ENCODE measurements at places on chromosomes 1 and 21.

- no peak for DNase-seq
These were observed 24.0 kb upstream of the C1orf21 start for GRCh38 chr1:184362876-184363275.

GRCh38 chr1:229886636-229887035 lies 180.4 kb upstream of the GALNT2 start:
- no peak for DNase-seq

DNA sequence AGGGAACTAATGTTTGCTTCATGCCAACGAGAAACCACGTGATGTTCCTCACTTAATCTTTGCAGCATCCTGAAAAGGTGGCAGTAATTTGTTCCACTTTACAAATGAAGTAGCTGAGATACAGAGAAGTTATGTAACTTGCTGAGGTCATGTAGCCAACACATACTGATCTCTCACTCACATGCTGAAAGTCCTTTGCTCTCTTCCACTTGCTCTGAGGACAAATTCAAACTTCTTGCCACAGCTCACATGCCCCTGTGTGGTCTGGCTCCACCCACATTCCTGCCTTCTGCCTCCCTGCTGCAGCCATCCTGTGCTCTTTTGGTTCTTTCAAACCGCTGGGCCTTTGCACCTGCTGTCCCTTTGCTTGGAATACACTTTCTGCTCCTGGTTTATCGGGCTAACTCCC lies 55.4 kb downstream of the TMCO4 start:
- DNase-seq: no peak

DNA sequence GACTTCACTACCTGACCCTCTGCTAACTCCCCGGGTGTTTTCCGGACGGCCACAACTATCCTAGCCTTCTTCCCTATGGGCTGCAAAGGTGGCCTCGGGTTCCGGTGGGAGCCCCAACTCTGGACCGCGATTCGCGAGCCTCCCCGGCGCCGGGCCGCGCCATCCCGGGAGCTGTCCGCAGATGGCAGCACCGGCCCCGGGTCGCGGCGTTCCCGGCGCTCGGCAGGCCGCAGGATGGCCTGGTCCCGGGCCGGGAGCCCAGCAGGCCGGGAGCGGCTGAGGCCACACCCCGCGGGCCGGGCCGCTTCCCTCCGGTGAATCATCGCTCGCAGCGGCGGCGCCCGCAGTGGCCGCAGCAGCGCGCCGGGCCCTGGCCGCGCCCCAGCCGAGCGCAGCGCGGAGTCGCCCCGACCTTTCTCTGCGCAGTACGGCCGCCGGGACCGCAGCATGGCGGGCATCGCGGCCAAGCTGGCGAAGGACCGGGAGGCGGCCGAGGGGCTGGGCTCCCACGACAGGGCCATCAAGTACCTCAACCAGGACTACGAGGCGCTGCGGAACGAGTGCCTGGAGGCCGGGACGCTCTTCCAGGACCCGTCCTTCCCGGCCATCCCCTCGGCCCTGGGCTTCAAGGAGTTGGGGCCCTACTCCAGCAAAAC lies at the start of gene CAPN2:
Gene CAPN2 (plus strand): TSS at position 346 of the 656 bp plus-strand sequence. CDS start 102 bp downstream, at position 448.
- DNase-seq: peak; percentile 83

DNA sequence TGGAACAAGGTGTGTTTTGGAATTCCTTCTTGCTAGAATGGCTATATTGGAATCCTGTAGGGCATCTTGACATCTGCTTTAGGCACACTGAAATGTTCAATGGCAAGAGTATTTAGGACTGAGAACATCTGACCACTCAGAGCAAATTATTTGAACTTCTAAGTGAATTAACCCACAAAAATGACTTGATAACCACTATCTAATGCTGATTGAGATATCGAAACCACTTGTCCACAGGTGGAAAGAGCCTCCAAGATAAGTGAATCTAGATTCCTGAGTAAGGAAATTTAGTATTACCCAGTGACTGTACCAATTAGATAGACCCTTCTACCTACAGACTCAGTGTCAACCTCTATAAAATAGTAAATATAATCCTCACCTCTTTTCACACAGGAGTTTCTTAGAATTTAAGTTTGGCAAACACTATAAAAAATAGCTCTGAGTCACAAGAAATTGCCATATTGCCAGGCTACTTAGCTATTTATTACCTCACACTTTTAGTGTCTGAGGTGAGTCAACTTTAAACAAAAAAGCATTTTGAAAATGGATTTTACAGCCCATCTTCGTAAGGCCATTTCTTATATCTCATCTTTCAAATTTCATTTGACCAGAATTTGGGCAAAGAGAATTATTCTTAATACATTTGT lies 421.8 kb downstream of the PTBP2 start:
- DNase-seq: no peak

- peak; percentile 97 for DNase-seq
These were observed at the start of gene JUN for GRCh38 chr1:58783993-58784757. Gene JUN, minus strand, starts transcription at chr1:58784047. Its CDS starts 977 bp downstream, at chr1:58783070.

DNA sequence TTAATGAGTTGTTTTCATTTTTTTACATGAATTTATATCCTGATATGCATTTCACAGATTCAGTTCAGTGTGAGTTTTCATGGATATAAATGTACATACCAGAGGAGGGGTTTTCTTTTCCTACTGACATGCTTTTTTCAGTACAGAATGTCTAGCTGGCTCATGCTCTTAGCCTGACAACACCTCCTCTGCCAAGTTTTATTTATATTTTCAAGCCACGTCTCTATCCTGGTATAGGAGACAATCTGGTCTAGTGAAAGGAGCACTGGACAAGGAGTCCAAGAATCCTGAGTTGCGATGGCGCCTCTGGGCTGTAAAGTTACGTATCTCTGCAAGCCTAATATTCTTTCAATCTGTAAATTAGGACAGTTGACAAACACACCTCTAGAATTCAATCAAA lies 4.9 kb downstream of the DAB1 start:
- DNase-seq: no peak

DNA sequence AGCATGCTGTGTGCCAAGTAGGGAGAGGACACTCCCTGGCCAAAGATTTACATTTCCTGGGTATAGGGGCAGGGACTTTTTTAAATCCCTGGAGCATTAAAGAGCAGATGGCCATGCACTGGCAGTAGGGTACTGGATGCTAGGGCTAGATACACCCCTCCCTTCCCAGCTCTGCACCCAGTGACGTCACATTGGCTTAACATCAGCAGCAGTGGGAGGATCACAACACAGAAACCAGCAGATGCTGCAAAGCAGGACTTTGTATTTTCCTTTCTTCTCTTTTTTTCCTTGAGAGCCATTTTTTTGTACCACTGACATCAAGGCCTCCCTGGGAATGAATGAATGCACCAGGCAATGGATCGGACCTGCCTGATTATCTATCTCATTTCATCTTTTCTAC lies 243.0 kb downstream of the KAZN start:
- DNase-seq: no peak

DNA sequence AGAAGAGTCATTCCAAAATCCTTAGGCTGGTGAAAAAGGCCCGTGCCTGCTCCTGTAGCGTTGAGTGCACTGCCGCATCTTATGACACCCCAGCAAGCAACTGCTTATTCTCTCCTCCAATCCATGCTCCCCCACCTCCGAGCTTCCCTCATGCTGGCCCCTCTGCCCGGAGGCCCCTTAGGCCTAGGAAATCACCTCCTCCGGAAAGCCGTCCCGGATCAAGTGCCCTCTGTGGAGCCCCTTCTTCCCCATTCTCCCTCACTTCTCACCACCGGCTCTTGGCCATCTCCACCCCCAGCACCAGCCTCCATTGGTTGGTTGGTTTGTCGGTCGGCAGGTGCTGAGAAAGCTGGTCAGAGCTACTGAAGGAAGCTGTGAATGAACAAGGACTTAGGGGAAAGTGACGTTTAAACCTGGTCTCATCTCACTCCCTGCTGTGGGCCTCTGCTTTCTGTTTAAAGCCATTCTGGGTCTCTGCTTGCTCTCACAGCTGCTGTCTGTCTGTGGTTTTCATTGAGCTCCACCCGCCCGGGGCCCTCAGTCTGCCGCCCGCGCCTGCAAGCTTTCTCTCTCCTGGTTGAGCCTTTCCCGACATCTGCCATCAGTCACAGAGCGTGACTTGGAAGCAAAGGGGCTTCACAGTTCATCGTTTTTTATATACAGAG lies 122.2 kb downstream of the KCNN3 start:
- no peak for DNase-seq

GRCh38 chr1:925561-926421 lies 2.1 kb downstream of the SAMD11 start:
- DNase-seq: peak; percentile 66

GRCh38 chr1:225851805-225852204 lies 30.4 kb downstream of the TMEM63A start:
- no peak for DNase-seq

DNA sequence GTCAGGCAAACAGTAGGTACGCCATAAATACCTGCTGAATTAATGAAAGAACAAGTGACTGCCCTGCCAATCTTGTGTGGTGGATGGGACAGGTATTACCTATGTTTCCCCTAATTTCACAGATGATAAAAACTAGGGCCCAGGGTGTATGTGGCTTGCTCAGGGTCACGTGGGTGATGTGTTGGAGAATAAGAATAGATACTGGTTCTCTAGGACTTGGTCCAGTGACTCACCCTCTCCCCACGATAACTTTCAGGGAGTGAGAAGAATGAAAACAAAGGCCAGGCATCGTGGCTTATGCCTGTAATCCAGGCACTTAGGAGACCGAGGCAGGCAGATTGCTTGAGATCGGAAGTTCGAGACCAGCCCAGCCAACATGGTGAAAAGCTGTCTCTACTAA lies 26.7 kb downstream of the SLC26A9 start:
- DNase-seq: no peak

- DNase-seq: peak; percentile 73
These were observed 3.2 kb upstream of the NPL start for GRCh38 chr1:182786223-182786994.

- no peak for DNase-seq
These were observed 439.4 kb downstream of the CAMTA1 start for GRCh38 chr1:7224644-7225043.

- no peak for DNase-seq
These were observed 3.8 kb upstream of the ARHGEF2 start for GRCh38 chr1:155982106-155982505.

DNA sequence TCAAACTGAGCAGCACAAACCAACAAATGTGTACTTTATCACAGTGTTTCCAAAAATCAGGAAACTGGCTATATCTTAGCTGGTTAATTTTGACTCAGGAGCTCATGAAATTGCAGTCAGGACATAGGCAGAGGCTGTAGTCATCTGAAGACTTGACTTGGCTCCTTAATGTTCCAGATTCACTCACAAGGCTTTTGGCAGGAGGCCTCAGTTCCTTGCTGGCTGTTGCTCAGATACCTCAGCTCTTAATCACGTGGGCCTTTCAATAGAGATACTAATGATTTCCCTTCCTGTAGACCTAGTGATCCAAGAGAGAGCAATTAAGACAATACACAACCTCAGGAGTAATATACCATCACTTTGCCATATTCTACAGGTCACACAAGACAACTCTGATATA lies 537.7 kb downstream of the BRINP3 start:
- DNase-seq: no peak

DNA sequence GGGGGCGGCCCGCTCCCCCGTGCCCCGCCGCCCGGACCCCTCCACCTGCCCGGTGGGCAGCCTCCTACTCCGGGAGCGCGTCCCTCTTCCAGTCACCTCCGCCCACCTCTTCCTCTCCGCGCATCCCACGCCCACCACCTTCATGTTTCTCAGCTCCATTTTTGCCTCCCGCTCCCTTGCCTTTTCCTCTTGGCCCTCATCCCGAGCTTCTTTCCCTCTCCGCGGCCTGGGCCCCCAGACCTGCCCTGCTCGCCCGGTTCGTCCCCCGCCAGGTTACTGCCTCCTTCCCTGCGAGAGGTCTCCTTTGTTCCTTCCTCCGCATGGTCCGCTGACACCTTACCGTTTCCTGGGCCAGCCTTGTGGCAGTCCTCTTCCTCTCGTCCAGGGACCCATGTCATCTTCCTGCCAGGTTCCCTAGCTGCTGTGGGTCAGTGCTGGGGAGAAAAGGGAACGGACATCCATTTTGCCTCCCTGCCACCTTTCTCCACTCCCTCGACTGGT lies 563 bp downstream of the QSOX1 start:
- DNase-seq: no peak

All from nephron progenitor cell (in vitro differentiated cells).